ENCODE measurements at places on chromosomes 4 and X. TPM values are rescaled to one million over a fixed set of nuclear protein-coding genes. Genes with fewer than 3 reads are reported as not detected.

Gene IL1RAPL1
- 1.2 TPM for polyA plus RNA-seq

Gene HCFC1
- 34.6 TPM for polyA plus RNA-seq

DNA sequence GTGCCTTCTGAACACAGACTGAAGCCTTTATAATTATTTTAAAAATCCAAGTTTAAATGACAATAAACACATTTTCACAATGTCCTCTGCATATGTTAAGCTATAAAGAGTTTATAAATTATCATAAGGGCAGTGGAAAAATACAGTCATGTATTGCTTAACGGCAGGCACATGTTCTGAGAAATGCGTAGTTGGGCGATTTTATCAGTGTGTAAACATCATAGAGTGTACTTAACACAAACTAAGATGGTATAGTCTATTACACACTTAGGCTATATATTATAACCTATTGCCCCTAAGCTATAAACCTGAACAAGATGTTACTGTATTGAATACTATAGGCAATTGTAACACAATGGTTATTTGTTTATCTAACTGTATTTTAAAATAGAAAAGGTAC is 254.7 kb downstream of the GABRG1 start:
- DNase-seq, result no peak

Gene STAG2
- 60.1 TPM for polyA plus RNA-seq

GRCh38 chr4:15035159-15035558 is 32.9 kb downstream of the CPEB2 start:
- no peak for DNase-seq

Gene GAB3
- polyA plus RNA-seq, result 3.7 TPM

Gene SCML1
- 9.6 TPM for polyA plus RNA-seq

DNA sequence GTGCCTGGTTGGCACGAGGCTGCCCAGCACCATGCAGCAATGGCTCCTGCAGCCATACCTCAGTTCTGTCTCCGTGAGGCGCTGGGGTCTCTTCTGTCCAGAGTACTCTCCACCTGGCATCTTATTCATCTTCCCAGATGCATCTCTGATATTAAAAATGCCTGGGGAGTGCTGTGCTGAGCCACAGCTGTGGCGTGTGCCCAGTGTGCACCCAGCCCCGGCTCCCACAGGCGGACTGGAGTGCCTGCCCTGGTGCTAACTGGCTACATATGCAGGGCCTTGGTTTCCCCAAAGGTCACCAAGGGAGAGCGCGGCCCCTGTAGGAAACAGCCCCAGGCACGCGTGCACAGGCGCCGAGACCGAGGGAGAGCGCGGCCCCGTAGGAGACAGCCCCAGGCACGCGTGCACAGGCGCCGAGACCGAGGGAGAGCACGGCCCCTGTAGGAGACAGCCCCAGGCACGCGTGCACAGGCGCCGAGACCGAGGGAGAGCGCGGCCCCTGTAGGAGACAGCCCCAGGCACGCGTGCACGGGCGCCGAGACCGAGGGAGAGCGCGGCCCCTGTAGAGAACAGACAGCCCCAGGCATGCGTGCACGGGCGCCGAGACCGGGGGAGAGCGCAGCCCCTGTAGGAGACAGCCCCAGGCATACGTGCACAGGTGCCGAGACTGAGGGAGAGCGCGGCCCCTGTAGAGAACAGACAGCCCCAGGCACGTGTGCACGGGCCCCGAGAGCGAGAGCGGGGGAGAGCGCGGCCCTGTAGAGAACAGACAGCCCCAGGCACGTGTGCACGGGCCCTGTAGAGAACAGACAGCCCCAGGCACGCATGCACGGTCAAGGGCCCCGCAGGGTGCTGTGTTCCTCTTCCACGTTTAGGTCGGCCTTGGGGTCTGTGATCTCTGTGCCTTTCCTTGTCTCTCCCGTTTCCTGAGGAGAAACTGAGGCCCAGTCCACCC is 14.5 kb downstream of the TMEM175 start:
- no peak for DNase-seq

- no peak for DNase-seq
Measured at GRCh38 chrX:121114691-121115090, 67.3 kb downstream of the GLUD2 start.

DNA sequence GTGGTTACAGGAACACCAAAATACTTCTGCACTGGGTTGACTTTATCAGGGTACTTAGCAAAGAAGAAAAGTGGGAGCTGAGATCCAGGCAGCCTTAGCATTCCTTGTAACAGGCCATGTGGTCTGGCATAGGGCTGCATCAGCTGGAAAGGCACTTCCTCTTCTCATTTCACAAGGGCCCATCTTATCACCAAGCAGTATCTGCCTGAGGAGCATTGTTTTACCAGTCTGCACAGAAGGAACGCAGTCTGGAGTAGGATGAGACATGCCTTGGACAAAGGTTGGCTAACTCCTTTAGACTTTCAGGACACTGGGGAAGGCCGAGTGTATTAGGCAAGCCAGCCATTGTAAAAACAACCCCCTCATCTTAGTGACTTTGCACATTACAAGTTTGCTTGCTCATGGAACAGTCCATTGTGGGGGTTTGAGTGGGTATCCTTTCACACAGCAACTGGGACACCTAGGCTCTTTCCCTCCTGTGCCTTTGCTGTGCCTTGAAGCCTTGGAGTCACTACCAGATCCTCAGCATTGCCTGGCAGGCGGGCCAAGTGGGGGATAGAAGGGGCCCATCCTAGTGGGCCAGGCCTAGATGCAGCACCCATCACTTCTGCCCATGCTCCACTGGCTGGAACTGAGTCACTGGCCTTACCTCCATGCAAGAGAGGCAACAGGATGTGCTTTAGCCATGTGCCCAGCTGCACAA is 4.6 kb downstream of the SUV39H1 start:
- no peak for DNase-seq

Gene DUSP21
- polyA plus RNA-seq, result not detected

Gene FAM53A
- polyA plus RNA-seq, result 1.2 TPM

DNA sequence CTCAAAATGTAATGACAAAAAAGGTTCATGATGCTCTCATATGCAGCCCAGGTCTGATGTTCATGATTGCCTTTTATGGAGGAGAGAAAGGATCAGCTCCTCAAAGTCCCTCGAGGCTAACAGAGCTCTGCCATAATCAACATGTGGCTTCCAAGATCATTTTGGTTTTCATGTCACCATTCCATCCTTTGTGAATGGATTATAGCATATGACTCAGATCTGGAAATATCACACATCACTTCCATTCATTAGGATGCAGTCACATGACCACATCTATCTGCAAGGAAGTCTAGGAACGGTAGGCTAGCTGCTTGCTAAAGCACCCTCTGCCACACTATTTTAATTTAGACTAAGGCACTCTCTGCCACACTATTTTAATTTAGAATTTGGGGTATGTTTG is 77.6 kb downstream of the COX18 start:
- no peak for DNase-seq

DNA sequence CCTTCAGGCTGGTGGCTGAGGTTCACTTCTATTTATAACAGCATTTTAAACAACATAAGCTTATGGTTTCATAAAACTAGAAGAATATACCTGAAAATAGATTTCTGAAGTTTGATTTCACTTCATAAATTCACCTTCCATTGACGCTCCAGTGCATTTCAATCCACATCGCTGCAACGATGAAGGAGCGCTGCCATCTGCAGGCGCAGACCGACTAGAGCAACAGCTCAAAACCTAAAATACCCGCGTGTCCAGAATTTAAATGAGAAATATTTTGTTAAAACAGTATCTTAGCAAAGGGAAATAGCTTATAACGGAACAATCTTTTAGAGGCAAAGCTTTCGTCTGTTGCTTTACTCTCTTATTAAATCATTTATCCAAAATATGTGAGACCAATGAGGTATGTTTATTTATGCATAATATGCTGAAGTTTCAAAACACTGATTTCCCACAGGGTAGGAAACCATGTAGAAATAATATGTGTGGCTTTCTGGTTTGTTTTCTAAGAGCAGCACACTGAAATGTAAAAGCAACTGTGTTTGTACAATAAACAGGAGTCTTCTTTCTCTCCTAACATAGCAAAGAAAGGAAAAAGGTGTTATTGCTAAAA is 816.4 kb upstream of the FRG1 start:
- peak; percentile 68 for DNase-seq

DNA sequence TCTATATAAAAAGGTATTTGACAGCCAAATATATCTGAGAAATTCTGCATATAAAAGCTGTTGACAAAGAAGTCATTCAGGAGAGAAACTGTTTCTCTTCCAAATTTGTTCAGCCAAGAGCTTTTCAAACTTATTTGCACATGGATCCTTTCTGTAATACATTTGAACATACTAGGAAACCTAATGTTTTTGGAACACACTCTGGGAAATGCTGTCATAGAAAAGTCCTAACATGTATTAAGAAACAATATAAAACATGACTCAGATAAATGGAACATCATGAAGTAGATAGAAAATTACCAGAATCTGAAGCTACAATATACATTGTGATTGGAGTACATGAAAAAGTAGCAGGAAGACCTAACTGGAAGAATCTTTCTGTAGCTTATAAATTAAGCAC is 781.5 kb upstream of the EPHA5 start:
- peak; percentile 78 for DNase-seq

DNA sequence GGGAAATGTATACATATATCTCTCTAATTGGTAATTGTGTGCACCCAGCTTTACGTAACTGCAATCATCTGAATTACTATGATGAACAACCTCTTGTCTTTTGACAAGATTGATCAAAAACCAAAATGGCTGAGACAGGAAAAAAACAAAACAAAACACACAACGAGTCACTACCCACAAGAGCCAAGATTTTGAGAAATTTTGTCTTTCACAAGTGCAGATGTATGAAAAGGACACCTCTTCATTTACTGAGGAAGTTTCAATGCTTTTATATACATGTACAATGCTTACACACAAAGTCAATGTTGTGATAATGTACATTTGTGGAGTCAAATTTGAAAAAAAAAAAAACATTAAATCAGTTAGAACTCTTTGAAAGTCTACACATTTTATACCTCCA is 224.6 kb downstream of the SCFD2 start:
- no peak for DNase-seq

DNA sequence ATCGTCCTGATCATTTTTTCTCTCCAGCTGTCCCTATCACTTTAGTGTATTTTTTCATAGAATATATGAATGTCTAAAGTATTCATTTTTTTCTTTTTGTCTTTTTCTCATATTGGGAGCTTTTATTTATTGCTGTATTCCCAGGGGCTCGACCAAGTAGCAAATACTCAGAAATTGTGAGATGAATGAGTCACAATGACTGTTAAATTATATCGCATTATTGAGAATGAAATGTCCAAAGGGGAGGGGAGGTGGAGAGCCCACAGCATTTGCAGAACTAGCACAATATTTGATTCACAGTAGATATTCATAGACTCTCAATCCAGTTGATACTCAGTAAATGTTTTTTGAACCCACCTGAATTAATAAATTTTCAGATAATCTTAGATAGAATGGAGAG is 543.6 kb upstream of the FAM241A start:
- DNase-seq, result no peak

Gene L1CAM
- polyA plus RNA-seq, result 3.7 TPM

DNA sequence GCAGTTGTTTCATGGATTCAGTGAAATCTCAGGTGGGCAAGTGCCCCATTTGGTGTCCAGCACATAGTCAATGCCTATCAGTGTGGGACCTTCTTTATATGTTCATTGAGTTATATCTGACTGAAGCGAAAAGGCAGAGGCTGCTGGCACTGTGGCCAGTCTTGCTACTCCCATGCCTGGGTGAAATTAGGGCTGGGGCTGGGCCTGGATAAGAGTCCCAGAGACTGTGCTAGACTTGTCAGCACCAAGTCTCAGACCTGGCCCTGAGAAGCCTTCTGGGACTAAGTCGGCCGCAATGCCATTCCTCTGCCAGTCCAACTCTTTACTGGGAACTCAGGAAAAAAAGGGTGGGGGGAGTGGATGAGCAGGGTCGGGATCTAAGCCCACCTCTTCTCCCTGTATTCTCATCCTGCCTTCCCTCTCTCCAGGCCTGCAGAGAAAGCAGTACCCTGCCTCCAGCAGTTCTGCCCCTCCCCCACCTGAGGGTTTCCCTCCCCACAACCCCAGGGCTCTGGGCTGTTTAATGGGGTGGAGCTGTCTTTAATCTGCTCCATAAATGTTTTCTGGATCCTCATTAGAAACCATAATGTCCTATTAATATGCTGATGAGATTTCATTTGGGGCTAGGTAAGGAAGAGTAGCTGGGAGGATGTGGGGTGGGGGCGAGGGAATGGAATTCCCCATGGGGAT is 153.5 kb upstream of the PJA1 start:
- DNase-seq, result no peak

Gene PLP1
- polyA plus RNA-seq, result 100 TPM

GRCh38 chr4:169089004-169089403 is 78.9 kb upstream of the CBR4 start:
- no peak for DNase-seq

DNA sequence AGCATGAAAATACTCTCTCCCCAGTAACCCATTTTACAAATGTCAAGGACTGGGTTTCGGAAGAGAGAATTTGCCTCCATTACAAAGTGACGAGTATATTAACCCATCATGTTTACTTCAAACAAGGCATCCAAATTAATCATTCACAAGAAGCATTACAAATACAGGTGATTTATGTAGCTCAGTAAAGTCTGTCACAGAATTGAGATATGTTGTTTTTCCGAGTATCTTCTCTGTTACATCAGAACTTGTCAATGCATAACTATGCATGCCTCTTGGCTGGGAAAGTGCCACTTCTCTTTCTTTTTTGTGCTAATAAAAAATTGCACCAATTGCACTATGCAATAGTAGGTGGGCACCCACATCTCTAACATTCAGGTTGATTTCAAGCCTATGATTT is 158.2 kb downstream of the AREG start:
- DNase-seq, result no peak

Gene MAGED2
- 936 TPM for polyA plus RNA-seq

- no peak for DNase-seq
Measured at GRCh38 chr4:17065821-17066220, 167.4 kb upstream of the LDB2 start.

GRCh38 chrX:53071604-53072417 is 10.4 kb upstream of the TSPYL2 start:
- DNase-seq, result peak; percentile 79

GRCh38 chrX:123108513-123109427 is 75.3 kb upstream of the GRIA3 start:
- no peak for DNase-seq

DNA sequence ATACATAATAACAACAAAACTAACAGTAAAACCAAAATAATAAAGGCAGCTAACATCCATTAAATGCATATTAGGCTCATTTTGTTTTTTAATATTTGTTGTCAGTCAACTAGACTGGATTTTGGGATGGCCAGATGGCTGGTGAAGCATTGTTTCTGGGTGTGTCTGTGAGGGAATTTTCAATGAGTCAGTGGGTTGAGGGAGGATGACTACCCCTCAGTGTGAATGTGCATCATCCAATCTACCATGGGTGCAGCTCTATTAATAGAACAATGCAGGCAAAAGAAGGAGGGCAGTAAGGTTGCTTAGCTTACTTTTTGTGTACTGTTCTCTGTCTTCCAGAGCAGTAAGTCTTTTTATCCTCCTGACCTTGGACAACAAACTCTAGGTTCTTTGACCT is 484.2 kb upstream of the HS3ST1 start:
- no peak for DNase-seq

Gene NUDT11
- polyA plus RNA-seq, result 8.7 TPM

DNA sequence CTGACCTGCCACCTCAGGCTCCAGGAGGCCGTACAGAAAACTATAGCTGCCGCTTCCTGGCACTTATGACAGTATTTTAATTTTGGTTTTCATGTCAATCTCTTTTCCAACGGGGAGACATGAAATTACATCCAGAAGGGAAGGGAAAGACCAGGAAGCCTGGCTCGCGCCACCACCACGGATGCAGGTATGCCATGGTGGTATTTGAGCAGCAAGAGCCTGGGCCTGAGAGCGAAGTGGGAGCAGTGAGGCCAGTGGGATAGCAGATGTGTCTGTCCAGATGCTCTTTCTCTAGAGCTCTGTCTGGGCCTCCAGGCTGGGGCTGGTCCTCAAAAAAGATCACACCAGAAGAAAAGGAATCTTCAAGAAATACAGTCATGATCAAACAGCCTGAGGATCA is 82.5 kb upstream of the CPEB2 start:
- no peak for DNase-seq

Gene FMR1
- polyA plus RNA-seq, result 41.3 TPM

Gene LNX1
- polyA plus RNA-seq, result 2.5 TPM

All from muscle of leg (tissue), 16 donors.